ENCODE measurements at places on chromosomes 16 and 17. TPM values are rescaled to one million over a fixed set of nuclear protein-coding genes. Genes with fewer than 3 reads are reported as not detected.

GRCh38 chr16:85611444-85612190 lies 1.5 kb upstream of the GSE1 start:
- DNase-seq = no peak

GRCh38 chr16:49703483-49703882 lies 152.4 kb downstream of the ZNF423 start:
- DNase-seq = no peak

DNA sequence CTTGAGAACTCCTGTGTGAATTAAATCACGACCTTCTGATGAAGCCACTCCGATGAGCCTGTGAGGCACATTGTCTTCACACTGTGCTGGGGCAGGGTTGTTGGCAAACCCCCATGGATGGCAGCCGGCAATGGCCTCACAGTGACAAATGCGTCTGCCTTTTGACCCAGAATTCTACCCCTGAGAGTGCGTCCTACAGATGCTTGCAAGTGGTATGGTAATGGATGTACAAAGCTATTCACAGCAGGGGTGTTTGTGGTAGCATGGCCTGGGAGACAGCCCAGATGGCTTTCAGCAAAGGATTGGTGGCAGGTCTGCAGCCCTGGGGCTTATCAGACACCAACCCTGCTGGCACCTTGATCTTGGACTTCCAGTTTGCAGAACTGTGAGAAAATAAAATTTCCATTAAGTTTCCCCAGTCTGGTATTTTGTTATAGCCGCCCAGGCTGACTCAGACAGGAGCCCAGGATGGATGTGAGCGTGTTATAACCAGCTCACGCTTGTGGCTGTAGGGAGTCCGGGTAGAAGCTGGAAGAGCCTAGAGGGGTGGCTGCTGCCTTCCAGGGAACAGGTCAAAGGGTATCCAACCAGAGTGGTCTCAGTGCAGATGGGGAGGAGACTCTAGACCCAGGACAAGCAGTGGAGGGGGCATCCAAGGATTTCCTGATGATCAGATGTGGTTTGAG lies 10.1 kb downstream of the AFMID start:
- DNase-seq = no peak

The UTP18 gene
- 22.3 TPM for total RNA-seq

DNA sequence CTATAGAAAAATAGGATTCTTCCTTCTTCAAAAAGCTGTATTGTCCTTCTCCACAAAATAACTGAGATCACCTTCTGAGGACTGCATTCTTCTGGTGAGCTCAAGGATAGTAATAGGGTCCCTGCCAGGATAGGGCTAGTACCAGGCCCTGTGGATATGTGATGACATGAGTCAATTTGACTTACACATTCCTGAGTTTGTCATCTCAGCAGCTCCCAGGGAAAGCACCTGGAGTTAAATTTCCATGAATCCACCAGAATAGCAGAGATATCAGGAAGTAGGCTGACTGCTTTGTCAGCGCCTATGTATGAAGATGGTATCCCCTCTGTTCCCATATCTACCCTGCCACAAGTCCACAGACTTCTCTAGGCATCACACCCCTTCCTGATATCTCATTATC lies 225.8 kb downstream of the PMP22 start:
- no peak for DNase-seq

- peak; percentile 100 for DNase-seq
Measured at GRCh38 chr17:59155439-59156177, at the start of gene PRR11. Gene PRR11 (plus strand): TSS chr17:59155746. CDS start chr17:59169753, 14,007 bp downstream.

The HBA1 gene
- total RNA-seq = not detected
